ENCODE measurements at places on chromosomes 1 and 21.

GRCh38 chr1:93061895-93062792 lies 16.9 kb upstream of the MTF2 start:
- peak; percentile 48 for DNase-seq

GRCh38 chr1:110280126-110280525 lies 59.1 kb upstream of the RBM15 start:
- DNase-seq = no peak

DNA sequence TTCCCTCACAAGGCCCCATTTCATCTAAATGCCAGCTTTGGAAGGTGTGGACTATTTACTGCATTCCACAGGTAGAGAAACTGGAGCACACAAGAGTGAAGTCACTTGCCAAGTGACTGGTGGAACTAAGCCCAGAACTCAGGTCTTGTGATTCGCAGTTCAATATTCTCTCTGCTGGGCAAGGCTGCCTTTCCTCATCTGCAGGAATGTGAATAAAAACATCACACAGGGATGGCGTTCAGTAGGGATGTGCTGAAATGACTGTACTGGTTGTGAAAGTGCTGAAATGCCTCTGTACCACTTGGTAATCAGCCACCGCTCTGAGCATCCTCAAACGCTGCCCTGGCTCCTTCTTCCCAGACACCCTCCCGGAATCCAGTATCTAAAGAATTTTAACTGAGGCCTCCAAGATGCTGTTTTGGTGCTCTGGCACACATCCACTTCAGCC lies 145.6 kb downstream of the HIVEP3 start:
- DNase-seq = peak; percentile 79

- no peak for DNase-seq
These were observed 426.7 kb downstream of the NPHP4 start for GRCh38 chr1:5565281-5566125.

- DNase-seq = peak; percentile 100
These were observed 79.0 kb downstream of the SLC45A1 start for GRCh38 chr1:8396786-8397406.

- peak; percentile 22 for DNase-seq
These were observed 1.8 kb downstream of the CD160 start for GRCh38 chr1:145720878-145721671.

DNA sequence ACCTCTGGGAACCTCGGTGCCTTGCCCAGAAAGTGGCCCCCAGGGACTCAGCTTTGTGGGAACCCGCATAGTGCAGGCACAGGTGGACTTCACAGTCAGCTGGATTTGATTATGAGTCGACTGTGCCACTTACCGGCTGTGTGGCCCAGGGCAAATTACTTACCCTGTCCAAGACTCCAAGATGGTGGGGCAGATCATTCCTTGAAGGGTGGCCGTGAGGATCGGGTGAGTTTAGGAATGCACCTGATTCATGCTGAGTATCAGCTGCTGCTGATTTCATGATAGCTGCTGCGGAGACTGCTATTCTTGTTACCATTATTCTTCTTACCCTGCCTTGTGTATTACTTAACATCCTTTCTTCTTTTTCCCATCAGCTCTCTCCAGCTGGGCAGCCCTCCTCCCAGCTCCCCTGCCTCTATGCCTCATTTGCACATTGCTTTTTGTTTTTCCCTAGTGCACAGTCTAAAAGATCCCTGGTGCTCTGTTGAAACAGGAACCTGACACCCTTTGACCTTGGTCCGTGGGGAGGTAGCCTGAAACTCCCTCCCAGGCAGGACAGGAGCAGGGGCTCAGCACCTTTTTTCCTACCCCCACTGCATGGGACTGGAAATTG lies 40.5 kb upstream of the FHAD1 start:
- DNase-seq = peak; percentile 62

DNA sequence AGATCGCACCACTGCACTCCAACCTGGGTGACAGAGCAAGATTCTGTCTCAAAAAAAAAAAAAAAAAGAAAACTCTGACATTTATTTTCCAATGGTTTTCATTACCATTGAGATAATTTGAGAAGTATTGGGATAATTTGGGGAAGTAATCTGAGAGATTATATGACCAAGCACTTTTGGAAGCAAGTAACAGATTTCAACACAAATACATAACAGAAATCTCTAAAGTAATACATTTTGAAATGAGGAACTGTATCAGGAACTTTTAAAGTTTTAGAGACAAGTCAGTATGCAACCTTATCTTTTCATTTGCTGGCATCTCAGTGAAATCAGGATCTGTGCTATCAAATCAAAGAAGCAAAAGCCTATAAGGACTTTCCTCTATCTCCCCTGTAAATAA lies 25.4 kb upstream of the SLC16A1 start:
- no peak for DNase-seq

DNA sequence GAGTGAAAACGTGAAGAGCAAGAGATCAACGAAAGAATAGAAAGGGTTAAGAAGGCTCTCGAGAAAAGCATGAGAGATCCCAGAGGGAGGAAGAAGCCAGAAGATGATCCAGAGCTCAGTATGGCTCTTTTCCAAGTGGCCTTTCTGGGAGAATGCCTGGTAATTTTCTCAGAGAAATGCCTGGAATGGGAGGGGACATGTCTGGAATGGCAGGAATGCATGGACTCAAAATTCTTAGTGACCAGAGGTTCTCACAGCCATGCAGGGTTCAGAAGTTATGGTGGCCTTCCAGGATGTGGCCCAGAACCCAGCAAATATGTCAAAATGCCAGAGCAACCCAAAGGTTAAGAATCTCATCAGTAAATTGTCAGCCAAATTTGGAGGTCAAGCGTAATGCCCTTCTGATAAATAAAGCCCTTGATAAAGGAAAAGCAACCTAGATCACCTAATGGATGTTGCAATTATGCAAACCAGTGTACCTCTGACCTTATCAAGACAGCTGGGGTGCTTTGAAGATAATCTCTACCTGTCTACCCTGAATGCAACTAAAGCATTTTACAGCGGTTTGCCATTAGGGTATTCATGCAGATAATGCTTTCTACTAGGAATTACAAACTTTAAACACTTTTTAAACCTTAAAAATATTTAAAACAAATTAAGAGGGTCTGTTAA lies 53.1 kb downstream of the NBPF6 start:
- peak; percentile 50 for DNase-seq

GRCh38 chr1:147717706-147718097 lies 42.7 kb downstream of the GJA5 start:
- DNase-seq = no peak

GRCh38 chr1:184945029-184945428 lies 29.3 kb downstream of the NIBAN1 start:
- no peak for DNase-seq

GRCh38 chr21:37916310-37917051 lies at the start of gene KCNJ6:
TSS of gene KCNJ6 (minus strand) at chr21:37916457. CDS start at chr21:37840682, 75,775 bp downstream.
- DNase-seq = peak; percentile 68

GRCh38 chr1:27394925-27395324 lies 2.5 kb downstream of the GPR3 start:
- no peak for DNase-seq

DNA sequence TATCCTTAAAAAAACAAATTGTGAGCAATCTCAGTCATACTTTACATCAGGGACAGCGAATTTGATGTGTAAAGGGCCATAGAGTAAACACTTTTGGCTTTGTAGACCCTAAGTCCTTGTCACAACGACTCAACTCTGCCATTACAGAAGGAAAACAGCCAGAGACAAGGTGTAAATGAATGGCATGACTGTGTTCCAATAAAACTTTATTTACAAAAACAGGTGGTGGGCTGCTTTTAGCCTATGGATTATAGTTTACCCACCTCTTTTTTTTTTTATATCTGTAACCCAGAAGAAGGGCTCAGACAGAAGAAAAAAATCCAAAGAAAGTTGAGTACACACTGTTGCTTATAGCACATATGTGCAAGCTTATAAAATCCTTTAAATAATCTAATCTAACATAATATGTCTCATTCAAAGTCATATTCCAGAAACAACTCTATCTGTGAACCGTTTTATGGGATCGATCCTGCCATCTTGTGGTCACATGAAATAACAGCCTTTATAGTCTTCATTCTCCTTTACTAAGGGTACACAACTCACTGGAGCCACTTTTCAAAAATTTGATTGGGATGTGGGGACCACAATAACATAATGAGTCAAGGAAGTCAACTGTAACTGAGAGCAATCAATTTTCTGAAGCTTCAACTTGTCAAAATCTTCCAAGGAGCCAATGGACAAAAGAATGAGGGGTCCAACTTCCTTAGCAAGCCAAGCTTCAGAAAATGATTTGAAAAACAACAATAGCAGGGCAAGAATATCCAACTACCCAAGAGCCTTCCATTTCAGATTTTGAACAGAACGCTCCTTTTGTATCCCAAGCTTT lies 142.2 kb upstream of the KRTAP19-8 start:
- DNase-seq = peak; percentile 25

DNA sequence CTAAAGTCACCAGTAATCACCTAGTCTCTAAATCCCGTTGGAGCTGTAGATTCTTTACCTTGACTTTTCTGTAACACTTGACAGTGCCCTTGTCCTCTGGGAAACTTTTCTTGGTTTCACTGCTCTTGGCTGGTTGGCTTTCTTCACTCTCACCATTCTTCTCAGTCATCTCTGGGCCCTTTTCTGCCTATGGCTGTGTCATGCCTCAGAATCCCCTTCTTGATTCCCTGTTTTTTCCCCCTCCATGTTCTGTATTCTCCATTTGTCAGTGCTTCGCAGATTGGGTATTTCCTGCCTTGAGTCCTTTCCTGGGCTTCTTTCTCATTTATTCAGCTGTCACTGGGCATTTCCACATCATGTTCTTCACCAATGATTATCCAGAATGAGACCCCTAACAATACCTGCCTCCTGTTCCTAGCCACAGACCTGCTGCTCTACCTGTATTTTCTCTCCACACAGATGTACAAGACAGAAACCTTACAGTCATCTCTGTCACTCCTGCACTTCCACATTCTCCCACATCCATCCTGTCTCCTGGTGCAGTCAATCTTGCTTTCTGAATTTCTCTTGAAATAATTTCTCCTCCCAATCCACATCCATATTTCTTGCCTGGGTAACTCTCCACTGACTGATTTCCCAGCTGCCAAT lies 14.7 kb downstream of the UCK2 start:
- DNase-seq = no peak

DNA sequence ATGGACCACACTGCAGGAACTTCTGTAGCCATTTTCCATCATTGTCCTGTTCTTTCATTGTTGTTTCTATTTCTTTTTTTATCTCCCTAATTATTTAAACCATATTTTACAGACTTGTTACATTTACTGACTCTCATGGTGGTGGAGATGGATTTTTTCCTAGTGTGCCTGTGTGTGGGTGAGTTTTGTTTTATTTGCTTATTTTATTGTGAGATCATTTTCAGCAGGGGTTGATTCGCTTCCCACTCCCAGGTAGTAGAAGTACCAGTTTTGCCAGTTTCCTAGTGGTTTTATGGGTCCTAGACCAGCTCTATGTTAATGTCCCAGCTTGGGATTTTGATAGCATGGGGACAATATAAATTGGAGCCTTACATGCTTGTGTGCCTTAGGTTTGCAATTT lies 80.0 kb upstream of the BACH1 start:
- no peak for DNase-seq

GRCh38 chr1:117928881-117929342 lies 509 bp downstream of the GDAP2 start:
- DNase-seq = peak; percentile 51

DNA sequence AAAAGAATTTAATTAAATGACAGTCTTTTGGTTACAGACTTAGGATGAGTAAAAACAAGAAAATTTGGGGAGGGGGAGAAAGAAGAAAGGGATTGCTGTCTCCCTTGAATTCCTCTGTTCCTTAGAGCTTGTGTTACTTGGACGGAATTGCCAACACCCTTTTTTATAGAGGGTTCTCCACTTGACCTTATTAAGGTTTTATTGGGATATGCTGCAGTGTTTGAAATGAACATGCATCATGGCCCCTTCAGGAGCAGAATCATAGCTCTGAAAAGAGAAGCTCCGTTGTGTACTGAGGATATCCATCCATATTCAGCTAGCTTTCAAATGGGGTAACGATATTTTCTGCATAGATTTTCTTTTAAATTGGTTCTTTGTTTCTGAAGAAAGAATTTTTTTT lies 48.2 kb upstream of the DNASE2B start:
- DNase-seq = no peak

- DNase-seq = no peak
These were observed 24.2 kb downstream of the CYP4A22 start for GRCh38 chr1:47161298-47162040.

- DNase-seq = peak; percentile 69
These were observed 1.9 kb upstream of the CSRP1 start for GRCh38 chr1:201508809-201509208.

DNA sequence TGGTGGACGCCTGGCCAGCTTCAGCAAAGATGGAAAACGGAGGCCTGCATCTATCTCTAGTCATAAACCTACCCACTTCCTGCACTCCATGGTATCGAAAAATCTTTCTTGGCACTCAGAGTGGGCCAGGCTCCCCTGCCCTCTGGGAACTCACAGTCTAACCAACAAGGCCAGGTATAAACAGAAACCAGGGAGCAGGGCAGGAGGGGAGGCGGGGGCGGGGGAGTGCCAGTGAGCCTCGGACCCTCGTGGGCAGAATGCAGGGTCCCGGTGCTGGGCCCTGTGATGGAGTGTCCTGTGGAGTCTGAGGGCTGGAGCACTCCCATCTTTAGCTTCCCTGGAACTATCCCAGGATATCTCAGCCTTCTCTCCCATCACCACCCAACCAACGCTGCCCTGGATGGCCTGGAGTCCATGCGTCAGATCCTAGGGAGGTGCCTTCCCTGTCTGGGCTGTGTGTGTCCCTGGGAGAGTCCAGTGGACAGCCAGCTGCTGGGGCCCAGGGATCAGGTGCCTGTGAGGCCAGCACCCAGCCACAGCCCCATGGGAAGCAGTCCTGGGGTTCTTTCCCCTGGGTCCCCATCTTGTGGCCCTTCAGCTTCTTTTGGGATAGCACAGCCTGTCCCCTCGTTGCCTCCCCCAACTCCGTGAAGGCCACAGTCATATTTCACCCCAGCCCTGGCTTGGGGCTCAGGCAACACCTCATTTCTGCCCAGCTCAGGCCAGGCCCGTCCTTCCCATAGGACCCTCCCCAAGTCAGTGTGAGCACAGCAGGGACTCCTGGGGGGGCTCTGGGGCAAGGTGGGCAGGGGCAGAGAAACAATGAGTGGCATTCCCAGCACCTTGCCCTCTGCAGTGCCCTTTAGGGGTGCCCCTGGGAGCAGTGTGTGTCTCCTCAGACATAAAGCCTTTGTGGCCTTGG lies 1.1 kb upstream of the EPS8L3 start:
- DNase-seq = no peak

DNA sequence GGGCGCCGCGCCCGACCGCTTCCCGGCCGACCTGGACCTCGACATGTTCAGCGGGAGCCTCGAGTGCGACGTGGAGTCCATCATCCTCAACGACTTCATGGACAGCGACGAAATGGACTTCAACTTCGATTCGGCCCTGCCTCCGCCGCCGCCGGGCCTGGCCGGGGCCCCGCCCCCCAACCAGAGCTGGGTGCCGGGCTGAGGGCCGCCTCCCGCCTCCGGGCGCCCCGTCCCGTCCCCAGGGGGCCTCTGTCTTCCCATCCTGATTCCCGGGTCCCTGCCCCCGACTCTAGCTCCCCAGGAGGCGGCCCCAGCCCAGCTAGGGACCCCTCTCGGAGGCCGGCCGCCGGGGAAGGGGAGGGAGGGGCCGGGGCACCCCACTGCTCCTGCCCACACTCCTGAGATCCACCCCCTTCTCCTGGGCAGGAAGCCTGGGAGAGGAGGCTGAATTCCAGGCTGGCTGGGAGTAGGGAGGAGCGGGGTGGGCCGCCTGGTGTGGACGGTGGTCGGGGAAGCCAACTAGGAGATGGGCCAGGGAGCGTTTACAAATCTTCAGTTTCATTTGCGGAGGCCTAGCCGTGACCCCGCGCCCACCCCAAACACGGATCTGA lies 21.4 kb downstream of the FOXO6 start:
- DNase-seq = peak; percentile 50

Data from amniotic epithelial cell (primary cell).